ENCODE measurements at places on chromosomes 2 and 18. TPM values are rescaled to one million over a fixed set of nuclear protein-coding genes. Genes with fewer than 3 reads are reported as not detected.

The IGFBP2 gene
- not detected for total RNA-seq

The CELF4 gene
- not detected for total RNA-seq

GRCh38 chr2:41160439-41160838 lies 708.5 kb upstream of the SLC8A1 start:
- no peak for DNase-seq

GRCh38 chr2:132037527-132038178 lies 124.1 kb downstream of the ANKRD30BL start:
- no peak for DNase-seq

DNA sequence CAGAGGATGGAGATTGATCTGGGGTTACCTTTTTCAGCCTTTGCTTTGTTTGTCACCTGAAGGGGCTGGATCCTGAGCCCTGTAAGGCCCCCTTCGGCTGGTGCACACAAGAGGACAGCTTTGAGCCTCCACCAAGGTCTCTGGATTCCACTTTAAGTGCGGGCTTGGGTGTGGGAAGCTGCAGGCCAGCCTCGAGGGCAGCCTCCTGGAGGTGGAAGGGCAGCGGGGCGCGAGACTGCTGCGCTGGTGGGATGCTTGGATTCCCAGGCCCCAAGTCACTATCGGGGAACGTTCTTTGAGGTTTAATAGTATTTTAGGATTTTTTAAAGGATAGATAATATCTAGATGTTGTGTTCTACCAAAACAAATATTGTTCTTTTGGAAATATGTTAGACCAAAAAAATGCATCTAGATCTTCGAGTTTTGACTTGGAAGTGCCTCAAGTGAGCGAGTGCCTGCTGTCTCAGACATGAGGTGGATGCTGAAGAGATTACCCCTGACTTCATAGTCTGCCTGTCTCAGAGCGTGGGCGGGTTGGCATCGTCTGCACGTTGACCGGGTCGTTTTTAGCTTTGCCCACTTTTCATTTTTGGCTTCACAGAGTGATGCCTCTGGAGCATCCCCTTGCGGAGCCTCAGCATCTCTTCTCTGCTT lies 113.8 kb downstream of the AGAP1 start:
- DNase-seq = no peak

DNA sequence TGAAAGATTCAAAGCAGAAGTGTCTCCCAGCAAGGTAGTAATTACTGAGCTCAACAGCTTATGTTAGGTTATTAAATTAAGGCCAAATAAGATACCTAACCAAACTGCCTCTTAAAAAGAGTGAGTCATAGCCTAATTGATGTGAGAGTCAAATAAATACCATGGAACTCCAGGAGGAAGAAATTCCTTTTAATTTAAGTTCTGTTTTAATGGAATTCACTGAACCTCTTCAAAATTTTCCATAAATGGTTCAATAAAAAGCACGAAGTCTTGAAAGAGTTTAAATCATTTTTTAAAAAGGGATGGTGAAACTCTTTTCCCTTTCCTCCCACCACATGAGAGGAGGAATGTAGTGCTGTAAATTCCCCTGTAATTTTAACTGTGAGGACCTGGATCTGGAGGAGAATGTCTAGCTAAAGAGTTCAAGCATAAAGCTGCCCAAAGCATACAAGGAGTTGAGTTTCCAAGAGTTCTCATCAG lies 180.8 kb upstream of the MMADHC start:
- no peak for DNase-seq

- no peak for DNase-seq
Observed at GRCh38 chr2:191276792-191277465, 31.7 kb downstream of the MYO1B start.

DNA sequence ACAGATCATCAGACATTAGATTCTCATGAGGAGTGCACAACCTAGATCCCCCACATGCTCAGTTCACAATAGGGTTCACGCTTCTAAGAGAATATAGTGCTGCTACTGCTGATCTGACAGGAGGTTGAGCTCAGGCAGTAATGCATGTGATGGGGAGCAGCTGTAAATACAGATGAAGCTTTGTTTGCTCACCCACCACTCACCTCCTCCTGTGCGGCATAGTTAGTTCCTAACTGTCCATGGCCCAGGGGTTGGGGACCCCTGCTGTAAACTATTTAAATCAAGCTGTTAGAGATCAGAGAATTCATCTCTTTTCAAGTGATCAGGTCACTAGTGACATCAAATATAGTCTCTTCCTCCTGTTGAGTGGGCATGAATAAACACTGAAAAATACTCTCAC lies 88.8 kb upstream of the ACVR2A start:
- DNase-seq = no peak

DNA sequence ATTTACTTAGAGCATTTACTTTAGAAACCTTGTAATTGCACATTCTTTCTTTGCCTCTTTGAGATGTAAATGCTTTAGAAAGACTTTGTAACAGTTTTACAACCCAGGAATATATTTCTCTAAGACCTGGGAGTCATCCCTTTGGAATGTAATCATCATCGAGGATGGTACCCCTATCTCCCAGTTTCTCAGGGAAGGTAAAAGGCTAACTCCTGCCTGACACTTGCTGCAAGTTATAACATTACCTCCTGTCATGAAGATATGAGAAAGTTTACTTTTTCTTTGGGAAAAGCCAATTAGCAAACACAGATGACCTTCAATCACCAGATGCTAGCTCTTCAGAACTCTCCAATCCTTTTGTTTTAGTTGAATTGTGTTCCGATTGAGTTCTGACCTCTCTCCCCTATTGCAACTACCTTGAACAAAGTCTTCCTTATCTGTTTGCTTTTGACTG lies 420.3 kb upstream of the FSIP2 start:
- DNase-seq = no peak

DNA sequence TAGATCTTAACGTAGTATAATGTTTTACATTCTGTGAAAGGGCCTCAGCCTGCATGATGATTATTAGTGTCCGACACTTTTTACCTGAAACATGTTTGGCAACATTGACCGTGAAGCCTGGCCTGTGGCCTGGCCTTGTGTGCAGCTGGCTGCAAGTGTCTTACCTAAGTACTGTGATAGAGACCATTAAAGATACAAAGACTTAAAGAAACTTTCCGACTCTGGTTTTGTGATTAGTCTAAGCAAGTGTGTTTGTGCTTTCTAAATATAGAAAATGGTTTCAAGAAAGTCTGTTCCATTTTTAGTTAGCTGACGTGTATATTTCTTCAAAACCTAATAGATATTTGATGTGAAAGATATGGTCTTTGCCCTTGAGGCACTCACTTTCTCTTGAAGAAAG lies 601.8 kb downstream of the LRP1B start:
- DNase-seq = no peak

DNA sequence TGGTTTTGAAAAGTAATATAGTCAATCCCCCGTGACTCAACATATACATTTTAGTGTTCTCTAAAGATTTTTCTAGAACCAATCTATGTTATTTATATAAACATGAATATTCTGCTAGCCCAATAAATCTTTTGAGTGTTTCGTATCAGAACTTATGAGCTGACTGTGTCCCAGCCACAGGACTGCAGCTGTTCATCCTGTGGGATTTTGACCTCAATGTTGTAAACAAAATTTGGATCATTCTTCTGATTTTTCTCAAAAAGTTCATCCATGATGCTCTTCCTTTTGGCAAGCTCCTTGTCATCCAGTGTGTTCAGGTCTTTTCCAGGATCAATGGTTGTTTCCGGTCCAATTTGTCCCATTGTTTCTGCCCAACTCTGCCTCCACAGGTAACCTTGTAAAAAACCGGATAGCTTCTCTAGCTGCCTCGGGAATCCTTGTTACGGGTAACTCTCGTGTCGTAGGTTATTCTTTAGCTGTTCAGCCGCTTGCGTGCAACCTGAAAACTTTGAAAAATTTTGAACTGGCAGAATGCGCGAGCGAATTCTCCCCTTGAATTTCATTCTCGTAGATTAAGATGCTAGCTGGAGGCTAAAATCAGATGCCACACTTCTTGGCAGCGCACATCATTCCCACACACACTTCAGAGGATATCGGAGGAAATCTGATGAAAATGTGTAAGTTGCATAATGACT lies 195.2 kb downstream of the SH3BP4 start:
- no peak for DNase-seq

DNA sequence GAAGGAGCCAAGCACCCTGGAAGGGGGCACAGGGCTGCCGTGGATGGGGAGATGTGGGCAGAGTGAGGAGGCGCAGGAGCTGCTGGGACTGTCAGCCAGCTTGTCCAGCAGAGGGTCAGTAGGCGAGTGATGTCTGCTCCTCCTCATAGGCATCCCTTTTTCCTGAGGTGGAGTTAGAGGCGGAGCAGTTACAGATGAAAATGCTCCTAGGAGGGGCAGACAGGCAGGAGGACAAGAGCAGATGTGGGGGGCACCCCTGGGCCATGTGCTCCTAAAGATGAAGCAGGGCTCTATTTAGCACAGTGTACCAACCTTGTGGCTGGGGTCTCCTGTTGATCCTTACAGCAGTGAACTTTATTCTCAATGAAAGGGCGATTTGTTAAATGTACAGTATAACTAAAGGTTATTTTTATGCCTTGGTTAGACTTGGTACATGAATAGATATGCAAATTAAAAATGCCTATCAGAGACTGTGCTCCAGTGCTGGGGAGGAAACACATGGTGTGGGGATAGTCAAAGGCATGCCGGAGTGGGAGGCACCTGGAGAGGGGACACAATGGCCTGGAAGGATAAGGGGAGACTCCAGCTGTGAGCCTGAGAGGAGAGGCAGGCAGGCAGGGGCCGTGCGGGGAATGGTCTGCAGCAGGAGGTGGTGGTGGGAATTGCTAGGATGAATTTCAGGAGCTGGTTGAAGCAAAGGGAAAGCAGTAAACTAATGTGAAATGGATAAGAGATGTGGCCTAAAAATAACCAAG lies 175.3 kb downstream of the CLIP4 start:
- DNase-seq = no peak
